ENCODE measurements at places on chromosomes 1 and 21. TPM values are rescaled to one million over a fixed set of nuclear protein-coding genes. Genes with fewer than 3 reads are reported as not detected.

The MSH4 gene
- 0.25 TPM for total RNA-seq

DNA sequence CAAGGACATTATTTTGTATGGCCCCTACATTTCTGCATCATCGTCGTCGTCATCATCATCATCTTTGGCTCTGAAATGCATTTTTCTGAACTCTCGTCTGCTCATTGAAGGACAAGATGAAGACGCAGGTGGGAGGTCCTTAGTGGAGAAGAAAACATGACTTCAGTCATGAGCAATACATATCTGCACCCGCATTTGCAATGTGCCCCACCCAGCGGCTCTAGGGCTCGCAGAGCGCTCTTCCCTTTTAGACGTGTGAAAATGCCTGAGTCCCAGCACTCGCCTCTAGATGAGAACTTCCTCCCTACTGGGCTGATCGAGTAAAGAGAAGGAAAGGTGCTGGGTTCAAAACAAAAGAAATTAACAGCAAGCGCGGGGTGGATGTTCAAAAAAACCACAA, 10.1 kb downstream of the C1orf174 start:
- no peak for DNase-seq

- no peak for DNase-seq
Observed at GRCh38 chr1:205298191-205298994, 23.2 kb downstream of the NUAK2 start.

GRCh38 chr1:109649491-109649914, 6.4 kb upstream of the GSTM4 start:
- DNase-seq: no peak

The TDRD5 gene
- total RNA-seq: not detected
